ENCODE measurements at places on chromosomes 2 and 18.

DNA sequence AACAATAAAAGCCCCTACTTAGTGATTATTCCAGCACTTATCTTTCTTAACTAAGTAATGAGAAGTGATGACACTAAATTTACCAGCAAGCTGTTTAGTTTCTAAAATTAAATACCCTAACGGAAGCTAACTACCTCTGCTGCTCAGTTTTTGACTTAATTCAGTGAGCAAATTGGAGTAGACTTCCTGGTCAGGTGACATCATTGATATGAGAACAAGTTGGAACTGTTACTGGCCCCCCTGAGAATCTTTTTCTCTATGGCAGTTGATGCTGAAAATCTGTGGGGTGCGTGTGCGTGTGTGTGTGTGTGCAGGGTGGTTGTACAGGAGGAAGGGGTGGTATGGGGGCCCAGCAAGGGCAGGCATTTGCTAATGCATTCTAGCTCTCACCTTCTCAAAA is 35.5 kb upstream of the BMP10 start:
- DNase-seq, result no peak

GRCh38 chr2:128691526-128691925 is 372.9 kb upstream of the HS6ST1 start:
- DNase-seq, result no peak

GRCh38 chr2:108633409-108633808 is 85.9 kb upstream of the RANBP2 start:
- no peak for DNase-seq

GRCh38 chr2:67465623-67466022 is 68.5 kb downstream of the ETAA1 start:
- no peak for DNase-seq

DNA sequence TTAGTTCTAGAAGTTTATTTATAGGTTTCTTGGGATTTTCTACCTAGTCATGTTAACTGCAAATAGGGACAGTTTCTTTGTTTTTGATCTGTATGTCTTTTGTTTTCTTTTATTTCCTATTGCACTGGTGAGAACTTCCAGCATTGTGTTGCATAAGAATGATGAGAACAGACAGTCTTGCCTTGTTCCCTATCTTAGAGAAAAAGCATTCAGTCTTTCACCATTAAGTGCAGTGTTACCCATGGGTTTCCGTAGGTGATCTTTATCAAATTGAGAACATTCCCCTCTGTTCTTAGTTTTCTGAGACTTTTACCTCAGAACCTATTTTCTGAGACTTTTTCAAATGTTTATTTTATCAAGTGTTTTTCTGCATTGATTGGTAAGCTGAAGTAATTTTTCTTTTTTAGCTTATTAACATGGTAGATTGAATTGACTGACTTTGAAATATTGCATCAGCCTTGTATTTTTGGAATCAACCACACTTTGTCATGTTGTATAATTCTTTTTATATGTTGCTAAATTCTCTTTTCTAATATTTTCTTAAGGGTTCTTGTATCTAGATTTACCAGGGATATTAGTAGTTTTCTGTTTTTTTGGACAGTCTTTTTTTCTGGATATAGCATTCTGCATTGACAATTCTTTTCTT is 17.2 kb downstream of the MFSD6 start:
- DNase-seq, result no peak

- no peak for DNase-seq
These were observed 256.0 kb upstream of the FANCL start for GRCh38 chr2:58497168-58497567.

DNA sequence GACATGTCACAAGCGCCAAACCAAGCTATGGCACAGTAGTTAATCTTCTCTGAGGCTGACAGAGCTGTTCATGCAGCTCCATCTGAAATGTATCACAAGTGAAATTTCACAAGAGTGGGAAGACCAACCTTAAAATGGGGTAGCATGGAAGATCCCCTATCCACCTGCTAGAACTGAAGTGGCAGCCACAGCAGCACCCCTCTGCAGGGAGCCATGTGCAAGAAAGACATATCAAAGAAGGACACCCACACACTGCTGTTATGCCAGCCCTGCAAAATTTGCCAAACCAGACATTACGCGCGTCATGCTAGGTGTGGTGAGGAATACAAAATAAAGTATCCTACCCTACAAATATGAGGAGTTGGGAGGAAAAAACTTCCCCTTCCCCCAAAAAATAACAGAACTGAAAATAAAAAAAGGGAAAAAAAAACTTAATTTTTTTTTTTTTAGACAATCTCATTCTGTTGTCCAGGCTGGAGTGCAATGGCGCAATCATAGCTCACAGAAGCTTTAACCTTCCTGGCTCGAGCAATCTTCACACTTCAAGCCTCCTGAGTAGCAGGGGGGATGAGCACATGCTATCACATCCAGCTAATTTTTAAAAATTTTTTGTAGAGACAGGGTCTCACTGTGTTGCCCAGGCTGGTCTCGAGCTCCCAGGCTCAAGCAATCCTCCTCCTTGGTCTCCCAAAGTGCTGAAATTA is 76.2 kb downstream of the STK39 start:
- DNase-seq, result no peak

DNA sequence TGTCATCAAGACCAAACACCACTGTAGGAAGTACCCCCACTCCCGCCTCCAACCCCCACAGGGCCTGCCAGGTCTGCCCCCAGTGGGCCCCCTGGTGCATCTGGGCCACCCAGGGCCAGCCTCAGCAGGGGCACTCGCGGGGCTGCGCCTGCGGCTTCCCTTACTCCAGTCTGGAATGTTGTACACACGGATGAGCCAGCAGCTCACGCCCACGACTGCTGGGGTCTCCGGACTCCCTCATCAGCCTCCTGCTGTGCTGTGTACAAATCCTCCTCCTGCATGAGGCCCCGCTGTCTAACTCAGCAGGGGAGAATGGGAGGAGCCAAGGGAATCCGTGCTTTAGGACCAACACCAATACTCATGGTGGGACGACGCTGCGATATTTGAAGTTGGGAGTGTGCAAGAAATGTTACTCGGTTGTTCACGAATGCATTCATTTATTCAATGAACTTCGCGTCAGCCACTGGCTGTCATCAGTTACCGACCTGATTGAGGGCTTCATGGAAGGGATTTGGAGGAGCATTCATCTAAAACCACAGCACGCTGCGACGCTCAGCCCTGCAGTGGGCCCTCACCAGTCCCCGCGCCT is 654 bp upstream of the ASB1 start:
- DNase-seq, result no peak

DNA sequence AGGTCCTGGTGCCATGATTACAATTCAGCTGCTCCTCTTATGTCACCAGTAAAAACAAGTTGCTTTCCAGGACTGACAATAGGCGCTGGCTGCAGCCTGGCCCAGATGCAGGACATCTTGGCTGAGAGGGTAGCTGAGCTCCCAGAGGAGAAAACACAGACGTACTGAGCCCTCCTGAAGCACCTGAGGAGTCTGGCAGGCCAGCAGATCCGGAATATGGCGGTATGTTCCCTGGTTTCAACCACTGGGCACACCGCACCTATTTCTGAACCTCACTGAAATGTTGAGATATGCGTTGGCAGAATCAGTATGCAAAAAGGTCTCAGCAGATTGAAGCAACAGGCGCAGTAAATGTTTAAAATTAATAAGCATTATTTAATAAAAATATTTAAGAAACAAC is 73.1 kb upstream of the BZW1 start:
- DNase-seq, result no peak

DNA sequence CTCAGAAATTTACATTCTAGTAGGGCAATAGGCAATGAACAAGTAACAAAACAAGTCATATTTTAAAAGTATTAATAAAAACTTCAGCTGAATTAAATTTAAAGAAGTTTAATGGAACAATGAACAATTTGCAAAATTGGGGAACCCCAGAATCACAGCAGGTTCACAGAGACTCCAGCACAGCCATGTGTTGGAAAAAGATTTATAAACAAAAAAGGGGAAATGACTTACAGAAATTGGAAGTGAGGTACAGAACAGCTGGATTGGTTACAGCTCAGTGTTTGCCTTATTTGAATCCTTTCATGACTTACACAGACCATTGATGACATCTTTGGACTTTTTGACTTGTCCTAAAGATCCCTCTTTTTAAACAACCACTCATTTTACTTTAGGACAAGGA is 179.9 kb upstream of the SCN7A start:
- no peak for DNase-seq

GRCh38 chr2:231207734-231208133 is 9.3 kb downstream of the ARMC9 start:
- DNase-seq, result no peak
